Hematopoietic multipotent progenitor cell treated with erythropoietin and hydrocortisone succinate and interleukin-3 and kit ligand, for 8 days (in vitro differentiated cells): ENCODE measurements at places on chromosomes 1 and 21.

- no peak for DNase-seq
Observed at GRCh38 chr1:6519491-6519934, 28.0 kb upstream of the PLEKHG5 start.

DNA sequence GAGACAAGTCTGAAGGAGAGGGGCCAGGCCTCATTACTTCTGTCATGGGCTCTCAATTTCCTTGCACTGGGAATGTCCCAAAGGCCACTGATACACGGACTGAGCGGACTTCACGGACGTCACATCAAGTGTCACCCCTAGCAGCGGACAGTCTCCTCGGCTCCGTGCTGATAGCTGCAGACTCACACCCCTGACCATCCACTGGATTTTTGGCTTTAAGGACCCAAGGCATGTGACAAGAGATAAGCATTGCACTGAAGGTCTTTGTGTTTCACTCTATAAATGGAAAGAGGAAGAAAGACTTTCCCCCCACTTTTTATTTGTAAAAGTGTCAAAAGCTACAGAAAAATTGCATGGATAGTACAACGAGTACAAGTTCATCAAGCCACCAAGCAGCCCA, 200.4 kb upstream of the FGGY start:
- DNase-seq, result peak; percentile 22

- no peak for DNase-seq
Observed at GRCh38 chr1:247119600-247120407, 15.6 kb upstream of the ZNF669 start.

GRCh38 chr21:29102791-29103257, 27.6 kb upstream of the MAP3K7CL start:
- DNase-seq, result no peak

GRCh38 chr1:213186168-213186567, 135.1 kb downstream of the RPS6KC1 start:
- no peak for DNase-seq

- no peak for DNase-seq
Observed at GRCh38 chr1:118958937-118959631, 29.1 kb downstream of the TBX15 start.

GRCh38 chr1:29811727-29812407, 575.5 kb downstream of the PTPRU start:
- no peak for DNase-seq

GRCh38 chr1:36992139-36992943, 42.0 kb downstream of the GRIK3 start:
- DNase-seq, result no peak

- DNase-seq, result no peak
Observed at GRCh38 chr1:13878021-13878420, 178.0 kb downstream of the PRDM2 start.

- DNase-seq, result no peak
Observed at GRCh38 chr1:109356915-109357314, 40.8 kb downstream of the SORT1 start.

DNA sequence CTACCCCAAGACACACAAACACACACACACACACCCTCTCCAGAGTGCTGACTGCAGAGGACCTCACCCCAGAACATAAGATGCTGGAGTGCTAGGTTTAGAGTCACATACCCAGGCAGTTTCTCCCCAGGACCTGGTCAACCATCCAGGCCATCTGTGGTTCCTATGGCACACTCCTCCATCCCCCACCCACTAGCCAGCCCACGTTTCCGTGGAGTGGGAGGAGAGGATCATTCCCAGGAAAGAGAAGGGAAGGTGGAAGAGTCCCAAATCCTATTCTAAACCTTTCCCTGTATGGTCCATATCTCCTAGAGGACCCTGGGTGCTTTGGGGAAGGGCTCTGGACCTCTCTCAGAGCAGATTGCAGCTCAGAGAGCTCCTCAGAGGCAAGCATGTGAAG, 1.1 kb downstream of the KCNJ9 start:
- DNase-seq, result no peak

GRCh38 chr1:246659594-246660140, 64.5 kb upstream of the SCCPDH start:
- no peak for DNase-seq

GRCh38 chr1:117572546-117572945, 33.3 kb upstream of the TENT5C start:
- peak; percentile 10 for DNase-seq

GRCh38 chr1:157000686-157001085, 44.9 kb downstream of the ARHGEF11 start:
- no peak for DNase-seq

DNA sequence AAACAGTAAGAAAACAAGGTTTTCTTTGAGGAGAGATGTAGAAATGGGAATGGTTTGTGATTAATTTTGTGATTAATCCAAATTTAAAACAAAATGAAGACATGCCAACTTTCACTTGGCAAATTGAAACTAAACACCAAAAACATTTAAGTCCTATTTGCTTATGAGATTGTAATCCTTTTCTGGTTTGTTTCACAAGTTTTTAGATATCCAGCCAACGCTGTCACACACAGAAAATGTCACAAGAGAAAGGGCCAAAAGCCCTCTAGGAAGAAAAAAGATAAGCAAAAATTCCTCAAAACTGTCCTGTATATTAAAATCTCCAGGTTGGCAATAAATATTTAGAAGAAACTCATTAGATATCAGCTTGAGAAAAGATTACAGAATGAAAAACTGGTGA, 2.5 kb downstream of the USH2A start:
- DNase-seq, result no peak

GRCh38 chr1:172724765-172725613, 66.1 kb downstream of the FASLG start:
- DNase-seq, result no peak

DNA sequence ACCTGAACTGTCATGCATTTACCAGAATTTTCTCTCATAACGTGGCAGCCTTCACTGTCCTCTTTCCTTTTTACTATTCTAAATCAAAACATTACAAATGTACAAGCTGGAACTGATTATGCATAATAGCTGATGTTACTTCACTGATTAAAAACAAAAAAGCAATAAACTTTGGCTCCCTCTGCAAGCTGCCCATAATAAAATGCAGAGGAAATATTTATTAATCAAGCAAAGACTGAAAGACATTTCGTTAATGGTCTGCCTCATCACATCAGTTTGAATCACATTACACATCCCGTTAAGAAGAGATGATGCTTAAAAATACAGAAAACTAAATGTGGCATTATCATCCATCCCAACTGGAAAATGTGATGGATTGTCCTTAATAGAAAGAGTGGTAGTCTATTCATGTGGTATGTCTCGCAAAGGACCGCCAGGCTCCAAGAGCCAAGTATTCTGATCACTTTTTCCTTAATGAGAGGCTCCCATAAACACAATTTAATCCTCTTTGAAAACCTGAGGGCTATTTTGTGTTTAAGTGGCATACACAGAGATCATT, 225.3 kb downstream of the RGS7 start:
- DNase-seq, result no peak

- DNase-seq, result no peak
Observed at GRCh38 chr1:47679826-47680225, 242.0 kb downstream of the FOXD2 start.
